ENCODE measurements at places on chromosomes 6 and 20.

DNA sequence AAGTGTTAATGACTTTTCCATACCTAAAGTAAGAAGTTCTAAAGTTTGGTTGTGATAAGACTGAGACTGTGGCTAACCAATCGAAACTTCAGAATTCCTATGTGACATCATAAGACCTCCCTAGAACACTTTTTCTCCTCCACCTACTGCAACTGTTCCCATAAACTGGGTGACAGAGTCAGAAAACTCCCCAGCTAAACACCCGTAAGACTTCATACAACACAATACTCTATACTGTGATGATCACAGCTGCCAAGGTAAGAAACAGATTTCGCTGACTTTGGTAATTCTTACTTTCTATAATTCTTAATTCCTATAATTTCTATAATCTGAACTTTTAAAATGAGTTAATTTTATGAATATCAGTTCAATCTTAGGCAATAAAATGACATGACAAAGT is at the start of gene PLN:
TSS of gene PLN (plus strand) at position 161 of the 400 bp plus-strand sequence. CDS start 10,626 bp downstream, outside the sequence.
- DNase-seq, result no peak

GRCh38 chr6:129672341-129672682 is 37.7 kb downstream of the ARHGAP18 start:
- no peak for DNase-seq

- DNase-seq, result no peak
Measured at GRCh38 chr6:11711003-11711983, 67.3 kb downstream of the ADTRP start.

GRCh38 chr6:135183002-135183531 is 2.0 kb downstream of the MYB start:
- DNase-seq, result peak; percentile 32

DNA sequence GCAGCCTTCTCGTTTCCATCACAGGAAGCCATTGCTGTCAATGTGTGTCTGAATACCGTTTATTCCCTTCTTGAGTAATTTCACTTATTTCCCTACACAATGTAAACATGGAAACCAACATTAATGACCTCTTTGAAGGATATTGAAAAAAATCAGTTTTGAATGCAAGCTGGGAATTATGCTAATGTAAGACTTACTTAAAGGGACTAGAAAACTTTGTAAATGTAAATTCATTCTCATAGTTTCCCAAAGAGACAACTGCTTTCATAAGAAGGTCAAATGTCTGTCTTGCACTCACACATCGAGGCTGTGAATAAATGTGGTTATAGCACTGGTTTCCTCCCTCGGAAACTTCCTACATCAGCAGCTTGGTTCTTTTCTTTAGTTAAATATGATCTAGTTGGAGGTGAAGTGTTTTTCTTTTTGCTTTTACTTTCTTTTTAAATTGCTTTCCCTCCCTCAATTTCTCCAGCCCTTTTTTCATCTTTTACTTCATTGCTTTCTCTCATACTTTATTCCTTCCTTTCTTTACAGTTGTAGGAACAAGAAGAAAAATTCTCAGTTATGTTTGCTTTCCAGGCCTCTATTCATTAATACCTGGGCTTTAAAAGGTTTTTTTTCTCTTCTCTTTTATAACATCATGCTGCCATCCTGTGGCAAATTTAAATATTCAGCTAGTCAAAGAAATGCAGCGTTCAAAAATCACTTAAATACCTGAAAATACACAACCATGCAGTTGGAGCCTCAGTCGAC is 108.3 kb downstream of the TNFAIP3 start:
- DNase-seq, result no peak

DNA sequence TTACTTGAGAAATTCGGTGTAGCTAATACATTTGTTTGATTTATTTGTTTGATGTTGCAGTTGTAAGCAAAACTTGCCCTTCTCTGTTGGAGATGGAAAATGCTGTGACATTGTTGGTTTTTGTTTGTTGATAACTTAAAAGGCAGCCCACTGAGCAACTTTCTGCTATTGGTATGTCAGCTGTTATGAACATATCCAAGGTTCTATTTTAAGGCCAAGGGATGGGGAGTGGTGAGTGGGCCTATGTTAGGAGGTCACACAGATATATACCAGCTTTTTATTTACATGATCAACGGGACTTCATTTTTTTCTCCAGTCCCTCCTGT is 5.7 kb downstream of the QKI start:
- no peak for DNase-seq

DNA sequence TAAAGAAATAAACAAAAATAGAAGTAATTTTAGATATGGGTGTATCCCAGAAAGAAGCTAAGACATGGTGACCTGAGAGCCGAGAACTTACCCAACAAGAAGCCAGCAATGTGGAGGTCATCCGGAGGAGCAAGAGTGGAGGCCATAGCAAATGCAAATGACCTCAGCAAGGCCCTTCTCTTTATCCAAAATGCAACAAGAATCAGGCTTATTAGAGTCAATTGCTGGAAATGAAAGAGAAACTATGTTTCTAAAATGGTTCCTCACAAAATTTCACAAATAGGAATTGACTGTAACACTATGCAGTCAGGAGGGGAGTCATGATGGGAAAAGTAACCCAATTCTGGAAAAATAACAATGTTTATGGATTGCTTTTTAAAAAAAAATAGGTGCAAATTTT is 90.4 kb downstream of the TNFAIP3 start:
- no peak for DNase-seq

DNA sequence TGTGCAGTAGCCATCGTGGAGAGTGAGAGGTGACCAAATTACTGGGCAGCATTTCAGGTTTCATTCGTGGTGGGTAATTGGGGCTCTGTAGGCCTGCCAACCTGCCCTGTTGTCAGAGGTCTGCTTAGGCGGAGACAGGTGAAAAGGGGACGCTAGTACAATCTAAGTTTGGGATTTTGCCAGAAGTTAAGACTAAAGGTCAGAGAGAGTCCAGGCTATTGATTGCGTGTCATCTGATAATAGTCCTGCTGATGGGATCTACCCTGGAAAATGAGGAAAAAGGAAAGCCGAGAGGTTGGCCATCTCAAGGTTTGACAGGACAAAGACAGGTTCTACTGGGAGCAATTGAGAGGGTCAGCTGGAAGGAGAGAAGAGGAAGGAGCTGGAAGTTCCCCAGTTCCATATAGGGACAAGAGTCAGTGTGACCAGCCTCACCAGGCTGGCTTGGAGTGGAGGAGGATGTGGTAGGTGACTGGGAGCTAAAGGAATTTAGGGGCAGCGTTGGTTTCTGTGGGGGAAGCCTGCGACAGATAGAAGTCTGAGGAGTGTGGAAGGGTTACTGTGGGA is 10.9 kb downstream of the ARFGEF2 start:
- no peak for DNase-seq

DNA sequence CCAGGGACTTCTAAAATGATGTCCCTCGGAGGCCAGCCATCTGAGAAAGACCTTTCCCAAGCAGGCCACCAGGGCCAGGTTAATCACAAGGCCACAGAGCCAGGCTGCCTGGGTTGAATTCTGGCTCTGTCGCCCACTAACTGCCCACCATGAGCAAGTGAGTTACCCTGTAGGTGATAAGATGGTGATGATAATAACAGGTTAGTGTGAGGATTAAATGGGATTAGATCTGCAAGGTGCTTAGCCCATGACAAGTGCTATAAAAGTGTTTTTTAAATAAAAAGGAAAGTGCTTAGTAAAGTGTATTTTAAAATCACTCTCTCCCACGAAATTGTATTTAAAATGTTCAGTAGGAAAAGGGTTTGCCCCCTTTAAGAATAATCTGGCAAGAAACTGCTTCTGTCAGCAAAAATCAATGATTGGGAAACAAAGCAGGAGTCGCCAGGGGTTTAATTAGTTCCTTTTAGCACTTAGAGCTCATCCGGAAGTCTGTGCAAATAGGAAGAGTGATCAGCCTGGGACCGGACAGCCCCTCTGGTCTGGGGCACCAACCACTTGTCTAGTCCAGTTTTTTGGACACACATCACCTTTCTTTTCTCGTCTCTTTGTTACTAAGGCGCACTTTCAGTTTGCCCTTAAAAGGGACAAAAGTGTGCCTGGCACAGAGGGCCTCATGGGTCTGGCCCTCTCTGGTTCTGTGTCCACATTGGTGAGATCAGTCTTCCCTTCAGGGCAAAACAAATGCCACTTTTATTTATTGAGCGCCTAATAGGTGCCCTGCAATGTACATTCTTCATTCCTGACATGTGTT is 150.4 kb downstream of the GRM4 start:
- DNase-seq, result no peak

DNA sequence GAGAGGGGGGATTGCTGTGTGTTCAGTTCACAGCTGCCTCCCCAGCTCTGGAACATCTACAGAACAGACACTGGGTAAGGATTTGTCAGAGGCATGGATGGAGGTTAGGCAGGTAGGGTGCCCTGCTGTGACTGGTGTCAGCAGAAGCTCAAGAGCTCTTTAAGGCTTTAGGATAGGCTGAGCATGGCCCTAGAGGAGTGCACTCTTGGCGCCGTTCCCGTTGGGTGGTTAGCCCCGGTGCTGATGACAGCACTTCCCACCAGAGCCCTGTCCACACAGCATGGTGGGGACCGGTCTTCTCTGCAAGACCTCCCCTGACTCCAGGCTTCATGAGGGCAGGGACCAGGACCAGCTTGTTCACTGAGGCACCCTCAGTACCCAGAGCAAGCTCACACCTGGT is 262.0 kb downstream of the BMP7 start:
- no peak for DNase-seq

DNA sequence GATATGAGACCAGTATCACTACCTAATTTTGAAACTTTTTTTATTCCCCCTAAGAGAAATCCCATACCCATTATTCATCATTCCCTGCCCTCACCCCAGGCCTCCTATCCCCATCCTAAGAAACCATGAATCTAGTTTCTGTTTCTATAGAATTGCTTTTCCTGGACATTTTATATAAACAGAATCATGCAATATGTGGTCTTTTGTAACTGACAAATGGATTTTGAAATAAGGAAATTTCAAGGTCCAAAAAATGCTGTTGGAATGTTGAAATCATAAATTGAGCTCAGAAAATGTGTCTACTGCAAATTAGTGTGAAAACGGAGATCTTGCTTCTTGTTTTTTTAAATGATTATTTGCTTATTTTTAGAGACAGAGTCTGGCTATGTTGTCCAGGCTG is 25.1 kb downstream of the RNF217 start:
- no peak for DNase-seq

- DNase-seq, result no peak
Measured at GRCh38 chr20:8583566-8584043, 451.5 kb downstream of the PLCB1 start.

DNA sequence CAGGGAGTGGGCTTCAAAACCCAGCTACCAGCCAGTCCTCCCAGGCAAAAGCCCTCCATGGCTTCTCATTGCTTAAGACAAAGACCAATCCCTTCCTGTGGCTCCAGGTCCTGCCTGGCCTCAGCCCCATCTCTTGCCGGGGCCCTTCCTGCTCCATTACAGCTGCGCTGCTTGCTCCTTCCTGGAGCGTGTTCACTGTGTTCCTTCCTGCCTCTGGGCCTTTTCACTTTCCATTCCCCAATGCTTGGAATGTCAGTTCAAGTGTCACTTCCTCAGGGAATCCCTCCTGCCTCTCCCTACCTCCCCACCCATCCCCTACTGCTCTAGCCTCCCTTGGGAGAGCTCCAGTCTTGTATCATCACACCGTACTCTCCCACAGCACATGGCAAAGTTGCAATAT is 11.1 kb upstream of the ITPR3 start:
- no peak for DNase-seq

DNA sequence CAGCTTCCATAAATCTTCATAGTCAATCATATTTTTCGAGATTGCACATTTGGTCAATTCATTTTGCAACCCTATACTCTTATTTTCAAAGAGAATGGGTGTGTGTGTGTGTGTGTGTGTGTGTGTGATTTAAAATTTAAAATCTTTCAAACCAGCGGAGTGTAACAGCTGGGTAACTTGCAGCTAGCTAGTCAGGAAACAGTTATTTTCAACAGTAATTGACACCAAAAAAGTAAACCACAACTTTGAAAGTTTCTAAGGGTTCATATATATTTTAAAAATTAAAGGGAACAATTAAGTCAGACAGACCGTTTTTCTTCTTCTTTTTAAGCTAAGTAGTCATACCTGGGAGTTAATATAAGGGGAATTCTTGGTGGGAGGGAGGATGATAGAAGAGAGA is 57.0 kb downstream of the PRR18 start:
- DNase-seq, result no peak

DNA sequence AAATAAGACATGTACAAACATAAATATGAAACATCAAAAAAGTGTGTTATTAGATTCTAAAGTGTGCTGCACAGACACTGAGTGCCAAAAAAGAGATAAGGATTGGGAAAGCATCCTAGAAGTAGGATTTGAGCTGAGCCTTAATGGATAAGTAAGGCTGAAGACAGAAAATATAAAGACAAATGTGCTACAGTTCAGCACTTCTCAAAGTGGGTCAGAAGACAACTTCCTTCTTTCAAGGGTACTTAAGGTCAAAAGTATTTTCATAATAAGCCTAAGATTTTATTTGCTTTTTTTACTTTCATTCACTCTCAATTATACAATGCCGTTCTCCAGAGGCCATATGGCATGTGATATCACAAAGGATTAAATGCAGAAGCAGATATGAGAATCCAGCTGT is 16.8 kb downstream of the USP45 start:
- no peak for DNase-seq

DNA sequence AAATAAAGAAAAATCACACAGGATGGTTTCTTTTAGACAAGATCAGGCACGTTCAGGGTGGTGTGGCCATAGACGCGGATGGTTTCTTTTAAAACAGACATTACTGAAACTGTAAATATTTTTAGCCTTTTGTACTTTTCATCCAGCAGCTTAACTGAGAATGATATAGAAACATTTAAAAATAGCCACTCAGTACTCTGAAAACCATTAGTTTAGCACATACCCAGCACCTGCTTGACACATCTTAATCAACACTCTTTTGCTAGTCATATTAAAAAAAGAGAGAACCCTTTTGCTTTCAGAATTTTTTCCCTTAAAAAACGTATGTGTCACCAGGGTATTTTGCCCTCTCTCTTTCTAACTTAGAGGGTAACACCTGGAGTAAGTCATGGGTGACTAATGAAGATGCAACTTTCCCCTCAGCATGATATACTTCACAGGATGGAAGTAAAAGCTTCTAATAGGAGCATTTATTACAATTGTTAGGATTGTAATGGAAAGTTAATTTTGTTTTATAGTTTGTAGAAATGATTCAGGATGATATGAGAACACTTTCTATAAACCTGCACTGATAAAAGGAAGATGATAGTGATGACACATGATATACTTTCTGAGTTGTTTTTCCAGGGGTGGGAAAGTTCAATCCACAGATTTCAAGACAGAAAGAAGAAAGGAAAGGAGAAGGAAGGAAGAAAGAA is 45.2 kb downstream of the BACH2 start:
- no peak for DNase-seq

GRCh38 chr20:6855104-6855503 is 87.6 kb downstream of the BMP2 start:
- DNase-seq, result no peak

GRCh38 chr6:86586195-86586594 is 351.1 kb upstream of the HTR1E start:
- DNase-seq, result no peak

DNA sequence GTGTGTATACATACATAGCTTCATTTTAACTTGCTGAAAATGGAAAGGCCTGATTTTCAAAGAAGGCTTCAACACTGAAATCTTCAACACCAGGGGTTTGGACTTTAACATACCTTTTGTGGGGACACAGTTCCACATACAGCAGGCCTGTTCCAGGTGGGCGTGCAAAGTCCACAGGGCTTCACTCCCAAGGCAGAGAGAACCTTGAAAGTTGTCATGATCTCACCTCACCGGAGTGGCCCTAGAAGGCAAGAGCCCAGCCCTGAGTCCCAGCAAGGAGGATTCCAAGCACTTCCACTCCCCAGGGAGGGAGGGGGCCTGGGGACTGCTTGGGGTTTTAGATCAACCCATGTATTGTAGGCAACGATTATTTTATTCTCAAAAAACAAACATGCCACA is 47.2 kb downstream of the TMEM242 start:
- DNase-seq, result no peak

GRCh38 chr6:87932361-87932760 is 115.3 kb upstream of the SPACA1 start:
- DNase-seq, result no peak

Measured in activated gamma-delta T cell (primary cell).